ENCODE measurements at places on chromosomes 11 and 22.

DNA sequence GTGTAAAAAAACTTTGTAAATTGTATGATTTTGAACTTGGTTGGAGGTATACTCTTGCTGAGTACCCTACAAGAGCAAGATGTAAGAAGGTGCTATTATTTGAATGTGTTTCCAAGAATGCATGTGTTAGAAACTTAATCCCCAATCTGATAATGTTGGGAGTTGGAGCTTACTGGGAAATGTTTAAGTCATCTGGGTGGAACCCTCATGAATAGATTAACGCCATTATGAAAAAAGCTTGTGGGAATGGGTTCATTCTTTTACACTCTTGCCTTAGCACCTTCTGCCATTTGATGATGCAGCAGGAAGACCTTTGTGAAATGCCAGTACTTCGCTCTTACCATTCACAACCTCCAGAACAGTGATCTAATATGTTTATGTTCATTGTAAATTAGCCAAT is 498.3 kb downstream of the TMEM135 start:
- no peak for DNase-seq

DNA sequence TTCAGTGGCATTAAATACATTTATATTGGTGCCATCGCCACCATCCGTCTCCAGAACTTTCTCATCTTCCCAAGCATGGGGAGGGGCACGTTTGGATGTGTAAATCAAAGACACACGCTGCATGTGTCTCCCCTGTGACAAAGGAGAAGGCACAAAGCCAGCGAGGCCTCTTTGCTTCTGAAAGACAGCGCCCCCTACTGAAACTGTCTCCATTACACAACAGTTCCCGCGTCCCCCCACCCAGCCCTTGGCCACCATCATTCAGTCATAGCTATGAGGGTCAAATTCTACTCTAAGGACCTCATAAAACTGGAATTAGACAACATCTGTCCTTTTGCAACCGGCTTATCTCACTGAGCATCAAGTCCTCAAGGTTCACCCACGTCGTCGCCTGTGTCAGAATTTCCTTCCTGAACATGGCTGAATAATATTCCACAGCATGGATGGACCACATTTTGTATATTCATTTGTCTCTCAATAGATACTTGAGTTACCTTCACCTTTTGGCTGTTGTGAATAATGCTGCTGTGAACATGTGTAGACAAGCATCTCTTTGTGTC is 64.8 kb downstream of the IGF2 start:
- no peak for DNase-seq

DNA sequence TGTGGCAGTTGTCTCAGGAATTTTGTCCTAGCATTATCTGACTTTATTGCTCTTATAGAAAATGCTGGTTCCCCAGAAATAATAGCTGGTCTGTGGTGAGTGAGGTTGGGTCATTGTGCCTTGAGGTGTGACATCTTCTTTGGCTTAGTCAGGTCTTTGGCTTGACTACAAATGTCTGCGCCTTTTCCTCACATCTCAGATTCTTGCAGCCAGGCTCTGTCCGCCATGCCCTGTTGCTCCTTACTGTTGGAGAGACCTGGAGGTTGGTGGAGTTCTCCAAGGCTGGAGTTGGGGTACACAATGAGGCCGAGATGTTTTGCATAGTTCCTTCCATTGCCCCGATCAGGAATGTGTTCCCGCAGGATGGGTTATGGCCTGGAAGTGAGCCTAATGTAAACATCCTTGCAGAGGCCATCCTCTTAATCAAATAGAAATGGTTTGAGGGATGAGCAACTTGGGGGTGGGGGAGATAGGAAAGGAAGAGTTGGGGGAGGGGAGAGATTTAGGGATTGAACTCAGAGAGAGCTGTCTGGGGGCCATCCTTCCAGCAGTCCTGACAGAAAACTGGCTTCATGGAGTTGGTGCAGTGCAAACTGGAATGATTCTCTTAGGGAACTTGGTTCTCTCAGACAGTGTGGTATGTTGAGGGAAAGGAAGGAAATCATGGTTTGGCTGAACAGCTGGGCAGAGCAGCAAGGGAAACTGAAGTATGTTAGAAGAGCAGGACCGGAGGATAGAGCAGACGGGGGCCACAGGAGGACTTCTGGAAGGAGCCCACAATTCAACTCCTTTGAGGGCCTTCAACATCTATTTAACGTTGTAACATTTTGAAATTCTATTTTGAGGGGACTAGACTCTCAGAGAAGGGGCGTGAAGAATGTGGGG is 49.9 kb downstream of the ZBTB16 start:
- no peak for DNase-seq

DNA sequence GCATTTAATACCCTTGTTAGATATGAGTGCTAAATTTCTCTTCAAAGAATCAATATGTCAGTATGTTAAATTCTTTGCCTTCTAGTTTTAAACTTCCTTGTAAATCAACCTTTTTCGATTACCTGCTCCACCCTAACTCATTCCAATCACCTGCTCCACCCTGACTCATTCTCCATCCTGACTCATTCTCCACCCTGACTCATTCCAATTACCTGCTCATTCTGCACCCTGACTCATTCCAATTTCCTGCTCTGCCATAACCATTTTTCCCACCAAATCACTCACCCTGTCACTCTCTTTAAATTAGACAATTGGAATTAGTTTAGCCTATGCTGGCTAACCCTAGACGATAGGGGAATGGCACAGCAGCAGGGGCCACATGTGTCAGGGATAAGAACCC is 519.5 kb upstream of the LRRC4C start:
- no peak for DNase-seq

- DNase-seq, result no peak
These were observed 979 bp downstream of the SMIM38 start for GRCh38 chr11:69156673-69157155.

- no peak for DNase-seq
These were observed 585.2 kb downstream of the BRD1 start for GRCh38 chr22:49242480-49242879.

- no peak for DNase-seq
These were observed 25.0 kb downstream of the AMPD3 start for GRCh38 chr11:10480026-10480425.

DNA sequence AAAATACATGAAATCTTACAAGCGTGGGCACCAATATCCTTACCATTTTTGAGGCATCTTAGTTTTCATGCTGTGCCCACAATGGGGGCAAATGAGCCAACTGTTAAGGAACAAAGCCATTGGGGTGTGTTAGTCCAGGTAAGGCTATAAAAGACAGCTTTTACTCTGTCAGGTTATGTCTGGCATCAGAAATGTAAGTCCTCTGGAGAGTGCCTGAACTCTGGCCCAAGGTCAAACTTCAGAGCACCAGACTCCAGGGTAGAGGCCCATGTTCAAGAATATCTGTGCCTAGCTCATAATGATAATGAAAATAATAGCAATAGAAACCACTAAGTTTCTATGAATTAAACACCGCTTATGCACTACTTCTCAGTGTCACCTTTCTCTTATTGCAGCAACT is 105.5 kb downstream of the CSNK2A3 start:
- no peak for DNase-seq

- no peak for DNase-seq
These were observed 111.4 kb upstream of the NAV2 start for GRCh38 chr11:19601235-19601634.

DNA sequence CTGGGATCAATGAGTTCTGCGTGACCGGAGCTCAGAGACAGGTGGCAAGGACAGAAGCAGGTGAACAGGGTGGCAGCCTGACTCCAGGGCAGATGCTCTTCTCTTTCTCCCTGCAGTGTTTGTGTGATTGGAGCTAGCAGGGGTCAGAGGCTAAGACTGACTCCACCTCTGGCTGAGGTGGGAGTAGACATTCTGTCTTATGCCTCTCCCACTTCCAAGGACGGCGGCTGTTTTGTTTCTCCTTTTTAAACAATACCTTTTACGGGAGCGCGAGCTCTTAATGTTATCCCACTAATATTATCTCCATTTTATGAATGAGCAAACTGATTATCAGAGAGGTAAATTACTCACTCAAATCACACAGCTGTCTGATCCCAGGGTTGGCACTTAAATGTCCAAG is 323.7 kb downstream of the MIAT start:
- no peak for DNase-seq

All from CD4-positive, alpha-beta T cell treated with Interleukin-2 at 100 ng/mL for 4 hours (primary cell).